Fibroblast of skin of right biceps (primary cell): ENCODE measurements at places on chromosomes 13 and 19.

DNA sequence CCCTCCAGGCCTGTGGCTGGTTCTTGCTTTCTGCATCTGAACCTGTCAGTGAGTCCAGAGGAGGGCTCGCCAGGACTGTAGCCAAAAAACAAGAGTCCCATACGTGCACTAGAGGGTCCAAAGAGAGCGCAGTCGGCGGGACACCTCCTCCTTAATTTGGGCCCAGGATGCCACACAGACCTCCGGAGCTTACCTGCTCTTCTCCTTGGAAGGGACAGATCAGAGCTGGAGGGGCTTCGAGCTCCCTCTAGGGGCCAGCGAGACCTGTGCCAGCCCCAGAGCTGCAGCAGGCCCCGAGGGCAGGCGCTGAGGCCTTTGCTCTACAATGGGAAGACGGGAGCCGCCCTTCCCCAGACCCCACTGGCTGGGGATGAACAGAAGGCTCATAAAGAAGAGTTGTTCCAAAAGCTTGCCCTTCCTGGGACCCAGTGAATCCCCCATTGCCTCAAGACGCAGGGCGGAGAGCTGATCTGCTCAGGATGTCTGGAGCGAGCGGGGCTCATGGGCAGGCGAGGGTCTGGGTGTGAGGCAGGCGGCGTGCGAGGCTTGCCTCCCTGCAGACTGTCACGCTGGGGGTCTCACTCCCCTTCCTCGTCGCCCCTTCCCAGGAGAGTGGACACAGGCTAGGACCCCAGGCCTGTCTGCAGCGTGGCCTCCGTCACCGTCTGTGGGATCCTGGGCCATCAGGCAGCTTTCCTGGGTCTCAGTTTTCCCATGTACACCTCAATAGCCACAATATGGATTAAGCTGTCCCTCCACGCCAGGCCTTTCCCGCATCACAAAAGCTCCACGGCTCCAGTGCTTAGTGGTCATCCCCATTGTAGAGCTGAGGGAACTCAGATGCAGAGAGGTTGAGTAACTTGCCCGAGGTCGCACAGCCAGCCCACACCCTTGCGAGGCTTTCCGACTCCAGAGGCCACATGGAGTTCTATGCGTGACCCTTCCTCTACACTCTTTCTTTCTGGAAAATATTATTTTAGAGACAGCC lies 46.9 kb upstream of the VSTM2B start:
- DNase-seq, result no peak

GRCh38 chr19:38135150-38135998 lies 88.6 kb downstream of the DPF1 start:
- DNase-seq, result no peak

DNA sequence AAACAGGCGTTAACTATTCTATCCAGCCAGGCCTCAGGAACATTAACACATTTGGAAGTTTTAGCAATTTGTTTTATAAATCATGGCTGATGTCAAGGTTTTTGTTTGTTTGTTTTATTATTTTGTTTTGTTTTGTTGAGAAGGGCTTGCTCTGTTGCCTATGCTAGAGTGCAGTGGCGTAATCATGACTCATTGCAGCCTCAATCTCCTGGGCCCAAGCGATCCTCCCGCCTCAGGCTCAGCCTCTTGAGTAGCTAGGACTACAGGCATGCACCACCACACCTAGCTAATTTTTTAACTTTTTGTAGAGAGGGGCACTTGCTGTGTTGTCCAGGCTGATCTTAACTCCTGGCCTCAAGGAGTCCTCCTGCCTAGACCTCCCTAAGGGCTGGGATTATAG lies 28.3 kb downstream of the NUP58 start:
- DNase-seq, result peak; percentile 5

DNA sequence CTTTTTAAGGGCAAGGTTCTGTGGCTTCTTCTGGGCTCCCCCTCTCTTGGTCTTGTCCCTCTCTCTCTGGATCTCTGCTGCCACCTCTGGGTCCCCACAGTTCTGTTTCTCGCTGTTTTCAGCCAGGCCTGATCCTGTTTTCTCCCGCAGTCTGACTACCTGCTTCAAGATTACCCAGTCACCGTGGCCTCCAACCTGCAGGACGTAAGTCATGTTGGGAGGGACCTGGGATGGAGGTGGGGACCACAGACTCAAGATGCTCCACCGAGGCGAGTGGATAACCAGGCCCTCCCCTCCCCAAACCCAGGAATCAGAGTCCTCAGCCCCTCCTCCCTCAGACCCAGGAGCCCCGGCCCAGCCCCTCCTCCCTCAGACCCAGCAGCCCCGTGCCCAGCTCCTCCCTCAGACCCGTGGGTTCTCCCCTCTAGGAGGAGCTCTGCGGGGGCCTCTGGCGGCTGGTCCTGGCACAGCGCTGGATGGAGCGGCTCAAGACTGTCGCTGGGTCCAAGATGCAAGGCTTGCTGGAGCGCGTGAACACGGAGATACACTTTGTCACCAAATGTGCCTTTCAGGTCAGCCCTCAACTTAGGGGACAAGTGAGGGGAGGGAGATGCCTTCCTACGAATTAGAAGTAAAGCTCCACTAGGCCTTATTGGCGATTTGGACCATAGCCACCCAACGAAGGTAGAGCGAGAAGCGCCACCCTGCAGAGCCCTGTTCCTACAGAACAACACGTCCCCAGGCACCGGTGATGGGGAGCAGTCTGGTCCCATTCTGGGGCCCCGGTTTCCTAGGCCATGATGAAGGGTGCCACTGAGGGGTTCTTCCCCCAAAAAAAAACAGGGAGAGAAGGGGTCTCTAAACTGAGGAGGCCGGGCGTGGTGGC lies 2.2 kb downstream of the FLT3LG start:
- no peak for DNase-seq
